ENCODE measurements at places on chromosomes 3 and 15. TPM values are rescaled to one million over a fixed set of nuclear protein-coding genes. Genes with fewer than 3 reads are reported as not detected.
A peak's percentile ranks its signal among the peaks of the same experiment; 100 is the strongest.

- DNase-seq, result no peak
These were observed 5.1 kb upstream of the SCG5 start for GRCh38 chr15:32636410-32636809.

- DNase-seq, result no peak
These were observed 248.5 kb upstream of the TGFBR2 start for GRCh38 chr3:30357897-30358296.

The TRIM71 gene
- total RNA-seq, result 26.5 TPM

GRCh38 chr15:30073915-30074314 lies 8.8 kb upstream of the GOLGA8J start:
- no peak for DNase-seq

- no peak for DNase-seq
These were observed 1.5 kb downstream of the EAF2 start for GRCh38 chr3:121836481-121836880.

DNA sequence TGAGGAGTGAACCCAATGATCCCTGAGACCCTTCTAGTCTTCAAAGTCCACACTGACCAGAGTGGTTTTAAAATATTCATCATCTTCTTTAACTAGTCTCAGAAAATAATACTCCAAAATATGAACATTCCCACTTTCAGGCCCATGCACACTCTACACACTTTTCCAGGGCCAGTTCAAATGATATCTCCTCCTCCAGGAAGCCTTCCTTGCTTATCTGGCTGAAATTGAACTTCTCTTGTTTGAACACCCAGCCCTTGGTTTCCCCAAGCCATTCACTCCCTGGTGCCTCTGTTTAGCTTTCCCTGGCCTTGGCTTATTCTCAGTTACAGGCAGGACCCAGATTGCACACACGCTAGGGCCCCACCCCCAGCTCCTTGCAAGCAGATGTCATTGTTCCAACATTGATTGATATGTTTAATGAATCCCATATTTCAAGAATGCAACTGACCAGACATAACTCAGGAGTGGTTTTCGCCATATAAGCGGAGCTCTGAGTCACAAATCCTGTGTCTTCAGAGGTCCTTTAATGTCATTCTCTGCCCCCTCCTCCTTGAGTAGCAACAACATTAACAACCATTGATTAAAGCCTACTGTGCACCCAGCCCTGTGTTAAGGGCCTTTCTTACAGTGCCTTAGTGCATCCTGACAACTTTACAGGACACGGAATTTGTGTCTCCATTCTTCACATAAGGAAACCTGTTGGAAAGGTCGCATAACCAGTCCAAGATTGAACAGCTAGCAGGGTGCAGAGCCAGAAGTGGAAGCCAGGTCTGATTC lies 2.1 kb downstream of the ITGA11 start:
- DNase-seq, result peak; percentile 20

The TM4SF4 gene
- 97.1 TPM for total RNA-seq

DNA sequence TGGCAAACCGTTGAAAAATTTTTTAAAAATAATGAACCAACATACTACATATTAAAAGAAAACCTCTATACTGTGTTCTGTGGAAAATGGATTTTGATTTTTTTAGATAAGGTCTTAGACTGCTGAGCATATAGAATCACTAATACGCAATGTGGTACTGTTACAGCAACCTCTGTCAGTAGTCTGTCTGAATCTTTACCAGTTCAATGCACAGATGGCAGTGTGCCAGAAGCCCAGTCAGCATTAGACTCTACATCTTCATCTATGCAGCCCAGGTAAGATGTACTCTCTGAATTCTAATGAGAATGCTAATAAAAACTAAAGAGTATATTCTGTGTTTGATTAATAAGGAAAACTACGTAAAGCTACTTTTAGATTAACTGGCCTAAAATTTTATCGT lies 31.3 kb upstream of the FAH start:
- DNase-seq, result no peak

GRCh38 chr3:71589132-71589531 lies 5.6 kb upstream of the FOXP1 start:
- DNase-seq, result no peak

The HDC gene
- 0.14 TPM for total RNA-seq

- DNase-seq, result no peak
These were observed 142.8 kb upstream of the TSC22D2 start for GRCh38 chr3:150265305-150265704.

DNA sequence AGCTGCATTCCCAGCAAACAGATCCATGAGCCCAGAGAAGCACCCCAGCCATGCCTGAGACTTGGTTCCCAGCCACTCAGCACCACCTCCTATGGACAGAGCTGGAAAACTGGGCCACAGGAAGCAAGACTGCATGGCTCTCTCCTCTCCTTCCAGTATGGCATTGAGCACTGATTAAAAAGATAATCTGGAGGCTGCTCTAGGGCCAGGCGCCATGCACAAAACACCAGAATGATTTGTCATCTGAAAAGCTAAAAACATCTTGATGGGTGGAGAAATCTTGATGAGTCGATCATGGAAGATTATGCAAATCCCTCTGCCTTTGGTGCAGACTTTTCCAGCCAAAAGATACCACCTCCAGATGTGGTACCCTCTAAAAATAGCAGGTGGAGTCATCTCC lies 62.7 kb upstream of the MRPS22 start:
- DNase-seq, result no peak

Measured in type B pancreatic cell (in vitro differentiated cells).